ENCODE measurements at places on chromosomes 11 and 22.
A peak's percentile ranks its signal among the peaks of the same experiment; 100 is the strongest.

GRCh38 chr11:18307461-18308139 is 14.3 kb downstream of the HPS5 start:
- DNase-seq = no peak

DNA sequence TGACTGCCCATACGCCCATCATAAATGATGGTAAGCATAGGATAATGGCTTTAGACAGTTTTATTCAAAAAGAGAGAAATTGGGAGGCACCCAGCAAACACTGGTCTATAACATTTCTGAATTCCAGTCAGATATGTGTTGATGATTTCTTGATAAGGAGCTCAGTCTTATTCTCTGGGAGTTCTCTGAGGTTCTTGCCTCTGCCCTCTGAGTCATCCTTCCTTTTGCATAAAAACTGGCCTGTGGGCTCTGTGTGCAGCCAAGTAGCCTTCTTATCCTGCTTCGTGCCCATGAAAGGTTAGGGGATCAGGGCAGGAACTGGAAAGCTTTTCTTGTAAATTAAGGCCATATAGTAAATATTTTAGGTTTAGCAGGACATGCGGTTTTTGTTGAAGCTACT is 48.9 kb downstream of the FAR1 start:
- DNase-seq = peak; percentile 47

DNA sequence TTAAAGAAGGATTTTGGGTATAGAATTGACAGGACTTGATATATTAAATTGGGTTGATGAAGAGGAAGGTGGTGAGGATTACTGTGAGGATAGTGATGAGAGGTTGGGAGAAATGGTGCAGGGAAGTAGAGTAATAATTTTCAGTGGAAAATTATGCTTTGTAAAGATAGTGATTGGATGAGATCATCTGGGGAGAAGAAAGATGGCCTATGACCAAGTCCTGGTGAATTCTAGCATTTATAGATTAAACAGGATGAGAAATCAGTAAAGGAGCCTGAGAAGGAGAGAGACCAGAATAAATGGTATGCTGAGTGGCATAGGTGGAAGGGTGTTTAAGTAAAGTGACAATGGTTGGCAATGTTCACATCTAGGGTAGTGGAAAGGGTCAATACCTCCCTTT is 15.0 kb downstream of the IPO7 start:
- DNase-seq = no peak

GRCh38 chr11:94303966-94304958 is at the start of gene IZUMO1R:
Gene IZUMO1R (plus strand): TSS chr11:94304580. CDS start chr11:94305637, 1,057 bp downstream.
- DNase-seq = no peak

- DNase-seq = no peak
These were observed 253.1 kb downstream of the CADM1 start for GRCh38 chr11:115251126-115251525.
